ENCODE measurements at places on chromosomes 5 and 9.

GRCh38 chr5:74464512-74465209, 175.9 kb downstream of the ENC1 start:
- no peak for DNase-seq

GRCh38 chr5:81247441-81247972, 14.4 kb downstream of the CKMT2 start:
- no peak for DNase-seq

- no peak for DNase-seq
Measured at GRCh38 chr5:146560205-146560812, 44.3 kb upstream of the GPR151 start.

- DNase-seq, result no peak
Measured at GRCh38 chr9:113310538-113310937, 7.4 kb upstream of the RNF183 start.

- no peak for DNase-seq
Measured at GRCh38 chr5:36031223-36031622, 35.5 kb downstream of the UGT3A2 start.

- DNase-seq, result no peak
Measured at GRCh38 chr9:101421653-101422065, 13.9 kb downstream of the ALDOB start.

DNA sequence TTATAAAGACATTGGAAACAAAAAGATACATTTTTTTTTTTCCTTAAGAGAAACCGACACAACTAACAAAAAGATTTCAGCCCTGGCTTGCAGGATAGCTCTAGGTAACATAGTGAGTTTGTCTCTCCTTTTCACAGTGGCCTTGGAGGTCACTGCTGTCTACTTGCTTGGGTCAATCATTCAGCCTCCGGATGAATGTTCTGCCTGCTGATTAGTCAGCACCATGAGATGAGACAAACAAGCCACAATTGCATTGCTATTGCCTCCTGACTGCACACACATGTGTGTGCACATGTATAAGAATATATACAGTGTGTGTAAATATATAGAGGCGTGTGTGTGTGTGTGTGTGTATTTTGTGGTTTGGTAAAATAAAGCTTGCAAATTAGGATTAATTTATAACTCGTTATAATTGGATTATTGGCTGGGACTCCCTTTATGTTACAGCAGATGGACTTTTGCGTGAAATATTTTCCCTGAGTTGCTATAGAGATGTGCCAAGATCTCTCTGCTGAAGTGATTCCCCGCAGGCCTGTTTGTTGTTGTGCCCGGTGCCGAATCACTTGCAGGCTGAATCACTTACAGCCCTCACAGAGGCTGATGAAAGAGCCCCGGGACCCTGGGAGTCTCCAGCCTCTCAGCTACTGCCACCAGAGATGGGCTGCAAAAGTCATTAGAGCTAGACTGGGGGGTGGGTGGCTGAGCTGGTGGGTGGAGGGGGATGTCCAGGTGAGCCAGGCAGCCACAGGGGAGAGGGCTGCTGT, 161.2 kb downstream of the FGF18 start:
- no peak for DNase-seq

DNA sequence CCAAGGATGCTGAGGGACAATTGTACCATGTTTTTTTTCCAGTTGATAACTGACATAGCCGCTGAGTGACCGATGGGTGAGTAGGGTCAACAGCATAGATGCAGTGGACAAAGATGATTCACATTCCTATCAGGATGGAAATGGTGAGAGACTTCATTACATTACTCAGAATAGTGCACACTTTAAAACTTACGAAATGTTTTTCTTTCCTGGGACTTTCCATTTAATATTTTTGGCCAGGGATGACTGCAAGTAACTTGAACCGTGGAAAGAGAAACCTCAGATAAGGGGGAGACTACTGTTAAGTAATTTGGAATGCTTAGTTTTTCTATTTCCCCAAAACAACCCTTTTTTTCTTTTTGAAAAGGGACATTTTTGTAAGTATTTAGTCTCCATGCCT, 3.0 kb upstream of the TUSC1 start:
- DNase-seq, result no peak

- no peak for DNase-seq
Measured at GRCh38 chr5:140182803-140183367, 7.9 kb downstream of the CYSTM1 start.

DNA sequence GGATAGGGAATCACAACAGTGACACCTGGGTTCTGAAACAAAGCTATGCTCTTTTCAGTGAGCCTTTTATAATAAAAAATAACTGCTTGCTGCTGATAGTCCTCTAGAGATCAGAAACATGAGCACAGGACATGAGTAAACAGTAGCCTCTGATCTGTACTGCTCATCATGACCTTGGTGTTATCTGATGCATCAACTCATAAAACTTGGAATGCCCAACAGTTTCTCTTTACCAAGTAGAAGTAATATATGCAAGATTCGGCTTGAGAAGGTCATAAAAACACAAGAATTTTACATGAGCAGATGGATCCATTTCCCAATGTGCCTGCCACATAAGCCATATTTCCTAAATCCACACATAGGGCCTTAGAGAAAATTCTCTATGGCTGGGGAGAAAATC, 318.3 kb upstream of the GRAMD2B start:
- DNase-seq, result no peak

- DNase-seq, result no peak
Measured at GRCh38 chr5:90873033-90873517, 314.5 kb downstream of the ADGRV1 start.

DNA sequence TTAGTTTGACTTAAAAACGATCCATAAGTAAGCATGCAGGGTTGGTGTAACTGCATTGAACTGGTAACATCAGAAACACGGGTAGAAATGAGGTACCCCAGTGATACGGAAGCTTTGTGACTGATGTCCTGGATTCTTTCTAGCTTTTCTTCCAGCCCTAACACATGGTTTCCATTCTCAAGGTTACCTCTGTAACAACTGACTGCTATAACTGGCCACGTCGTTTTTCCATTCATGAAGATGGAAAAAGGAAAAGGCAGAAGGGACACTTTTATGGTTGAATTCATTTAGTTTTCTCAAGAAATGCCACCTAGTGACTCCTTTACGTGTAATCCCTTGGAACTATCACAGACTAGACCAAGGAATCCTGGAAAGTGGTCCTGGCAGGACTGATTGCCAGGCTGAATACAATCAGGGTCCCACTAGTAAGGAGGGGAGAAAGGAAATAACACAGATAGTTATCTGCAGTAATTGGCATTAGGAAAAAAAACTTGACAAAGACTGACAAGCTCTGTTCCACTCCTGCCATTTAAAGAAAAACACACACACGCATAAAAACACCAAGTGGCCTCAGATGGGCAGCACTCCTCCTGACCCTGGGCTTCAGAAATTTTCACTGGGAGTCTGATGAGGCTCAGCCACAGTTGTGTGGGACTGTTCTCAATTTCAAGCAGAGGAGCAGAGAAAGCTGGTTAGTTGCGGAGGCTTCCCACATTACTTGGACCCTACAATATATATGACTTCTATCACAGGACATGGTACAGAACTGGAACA, 77.5 kb upstream of the ZNF169 start:
- no peak for DNase-seq

DNA sequence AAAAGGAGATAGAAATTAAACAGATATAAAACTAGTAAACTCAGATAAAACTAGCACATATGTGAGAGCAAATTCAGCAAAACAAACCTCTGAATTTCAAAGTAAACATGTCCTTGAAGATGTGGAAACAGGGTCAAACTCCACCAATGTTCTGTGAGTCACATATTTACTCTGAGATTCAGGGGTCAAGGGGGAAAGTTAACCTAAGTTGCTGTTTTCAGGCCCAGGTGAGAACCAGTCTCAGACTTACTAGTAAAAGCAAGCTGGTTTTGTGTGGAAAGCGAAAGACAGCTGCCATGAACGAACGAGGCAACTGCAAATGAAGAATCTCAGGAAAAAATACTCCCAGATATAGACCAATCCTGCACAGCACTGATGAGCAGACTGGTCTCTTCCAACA, 29.0 kb downstream of the PSMB7 start:
- no peak for DNase-seq

DNA sequence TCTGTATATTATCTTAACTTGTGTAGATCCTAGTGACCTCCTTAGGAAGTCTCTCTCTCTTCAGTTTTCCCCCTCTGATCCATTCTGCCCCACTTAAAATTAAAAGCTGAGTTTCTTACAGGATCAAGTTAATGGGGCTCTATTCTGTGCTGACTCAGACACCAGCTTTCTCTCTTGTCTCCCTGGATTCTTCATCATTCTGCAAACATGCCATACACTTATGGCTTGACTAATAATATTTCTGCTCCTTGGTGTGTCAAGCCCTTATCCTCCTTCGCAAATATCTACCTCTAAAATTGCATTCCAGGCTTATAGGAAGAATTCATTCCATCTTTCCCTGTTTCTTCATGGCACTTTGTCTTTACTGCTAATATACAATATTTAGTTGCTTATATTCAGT, 18.1 kb downstream of the LRRC70 start:
- DNase-seq, result no peak

- no peak for DNase-seq
Measured at GRCh38 chr9:112605518-112605917, 112.4 kb downstream of the INIP start.

DNA sequence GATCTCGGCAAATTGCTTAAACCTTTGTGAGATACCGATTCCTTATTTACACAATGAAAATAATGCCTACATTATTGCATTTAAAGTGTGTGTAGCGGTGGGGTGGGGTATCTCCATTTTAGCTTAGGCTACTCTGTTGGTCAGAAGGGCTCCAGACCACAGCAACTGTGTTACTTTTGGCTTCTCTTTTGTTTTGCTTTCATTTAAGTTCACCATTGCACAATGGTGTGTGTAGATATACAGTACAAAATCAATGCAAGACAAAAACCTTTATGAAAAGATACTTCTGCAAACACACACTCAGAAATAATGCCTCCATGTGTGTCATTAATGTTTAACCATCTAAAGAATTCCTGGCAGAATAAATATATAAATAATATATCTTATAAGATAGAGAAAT, 279.4 kb downstream of the FBXL17 start:
- no peak for DNase-seq

GRCh38 chr5:162391833-162392232, 324.3 kb downstream of the GABRG2 start:
- DNase-seq, result no peak

- DNase-seq, result no peak
Measured at GRCh38 chr9:124381170-124381945, 33.9 kb downstream of the PSMB7 start.

- DNase-seq, result no peak
Measured at GRCh38 chr5:103891151-103891550, 328.6 kb upstream of the NUDT12 start.

DNA sequence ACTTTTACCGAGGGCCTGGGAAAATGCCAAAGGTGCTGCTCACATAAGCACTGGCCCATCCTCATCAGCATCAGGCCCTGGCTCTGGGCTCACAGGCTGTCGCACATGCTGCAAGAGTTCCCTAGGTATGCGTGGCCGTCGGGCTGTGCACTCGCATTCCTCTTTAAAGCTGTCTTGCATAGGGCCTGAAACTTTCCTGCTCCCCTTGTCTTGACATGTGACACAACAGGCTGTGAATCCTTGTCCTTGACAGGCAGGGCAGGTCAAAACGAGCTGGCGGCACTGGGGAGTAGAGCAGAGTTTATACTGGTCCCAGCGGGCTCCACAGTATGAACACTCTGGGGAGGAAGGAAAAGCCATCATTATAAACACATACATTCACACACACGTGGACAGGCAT, 30.7 kb downstream of the TSTD2 start:
- no peak for DNase-seq

- DNase-seq, result no peak
Measured at GRCh38 chr9:2228132-2228531, 213.0 kb downstream of the SMARCA2 start.

GRCh38 chr5:18105449-18105848, 471.2 kb downstream of the TAF11L14 start:
- DNase-seq, result no peak

- DNase-seq, result no peak
Measured at GRCh38 chr5:168756453-168757391, 177.6 kb upstream of the PANK3 start.

GRCh38 chr5:398475-399295, 44.3 kb upstream of the EXOC3 start:
- no peak for DNase-seq

- DNase-seq, result no peak
Measured at GRCh38 chr5:177311392-177311722, 341 bp downstream of the MXD3 start.

- no peak for DNase-seq
Measured at GRCh38 chr9:88659126-88659525, 124.1 kb downstream of the NXNL2 start.

DNA sequence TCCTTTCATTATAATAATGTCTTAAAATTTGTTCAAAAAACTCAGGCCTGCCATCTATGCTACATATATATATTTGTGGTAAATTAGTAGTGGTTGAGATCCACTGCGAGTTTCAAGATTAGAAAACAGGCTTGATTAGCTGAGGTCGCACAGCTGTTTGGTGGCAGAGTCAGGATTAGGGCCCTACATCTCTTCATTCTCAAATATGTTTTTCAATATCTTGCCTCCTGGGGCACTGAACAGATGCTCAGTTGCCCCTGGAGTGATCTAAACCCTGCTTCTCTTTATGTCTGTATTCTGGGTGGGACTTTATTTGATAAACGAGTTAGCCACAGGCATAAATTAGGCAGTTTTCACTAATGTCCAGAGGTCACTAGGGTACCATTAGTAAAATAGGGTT, 27.8 kb upstream of the CEP120 start:
- no peak for DNase-seq

Measured in bone marrow (tissue), 2 donors.